ENCODE measurements at places on chromosomes 12 and 14.

GRCh38 chr14:49051328-49052060 is 534.7 kb downstream of the RPS29 start:
- no peak overlapping the region for H3K27ac ChIP-seq
- H3K27me3 ChIP-seq: no peaks in the 10 kb centered on the region
- H3K36me3 ChIP-seq: no peaks in the 10 kb centered on the region
- H3K4me3 ChIP-seq: no peak overlapping the region

DNA sequence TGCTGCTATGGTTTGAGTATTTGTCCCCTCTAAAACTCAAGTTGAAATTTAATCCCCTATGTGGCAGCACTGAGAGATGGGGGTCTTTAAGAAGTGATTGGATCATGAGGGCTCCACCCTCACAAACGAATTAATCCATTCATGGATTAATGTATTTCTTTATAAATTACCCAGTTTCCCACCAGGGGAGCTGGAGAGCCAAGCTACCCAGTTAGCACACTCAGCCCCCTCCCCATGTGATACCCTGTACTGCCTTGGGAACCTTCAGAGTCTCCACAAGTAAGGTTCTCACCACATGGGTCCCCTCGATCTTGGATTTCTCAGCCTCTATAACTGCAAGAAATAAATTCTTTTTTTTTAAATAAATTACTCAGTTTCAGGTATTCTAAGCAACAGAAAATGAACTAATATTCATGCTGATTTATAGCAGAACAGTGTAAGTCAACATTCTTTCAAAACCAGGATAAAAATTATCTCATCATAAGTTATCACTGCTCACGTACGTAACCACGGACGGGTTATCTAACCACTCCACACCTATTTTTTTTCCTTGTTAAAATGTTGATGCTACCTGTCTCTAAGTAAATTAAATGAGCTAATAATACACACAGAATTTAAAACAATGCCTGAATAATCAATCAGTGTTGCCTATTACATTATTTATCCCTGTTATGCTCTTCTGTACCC is 3.6 kb downstream of the NAP1L1 start:
- H3K36me3 ChIP-seq: peaks cover 42% of the 10 kb centered on the region
- H3K27ac ChIP-seq: no peak overlapping the region
- H3K27me3 ChIP-seq: no peaks in the 10 kb centered on the region
- DNase-seq: no peak
- peaks cover 68% of the 10 kb centered on the region for H3K4me1 ChIP-seq
- H3K4me3 ChIP-seq: no peak overlapping the region

DNA sequence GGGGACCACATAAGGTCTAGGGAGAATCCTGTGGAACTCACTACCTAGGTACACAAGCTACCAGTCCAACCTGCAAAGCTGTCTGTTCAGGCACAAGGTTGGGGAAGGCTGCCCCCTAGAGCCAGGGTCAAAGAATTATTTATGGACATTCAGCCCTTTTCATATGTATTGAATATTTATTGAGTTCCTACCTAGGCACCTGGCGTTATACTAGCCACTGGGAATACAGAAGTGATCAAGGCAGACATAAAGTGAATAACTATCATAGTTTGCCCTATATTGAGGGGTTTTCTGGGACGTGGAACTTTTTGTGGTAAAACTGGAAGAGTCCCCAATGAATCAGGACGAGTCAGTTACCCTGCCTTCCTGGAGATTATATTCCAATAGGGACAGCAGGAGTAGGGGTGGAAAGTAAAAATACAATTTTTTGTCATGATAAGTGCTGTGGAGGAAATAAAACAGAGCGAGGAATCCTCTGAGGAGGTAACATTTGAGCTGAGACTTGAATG is 5.8 kb upstream of the SLC48A1 start:
- H3K27ac ChIP-seq: no peak overlapping the region
- H3K36me3 ChIP-seq: no peaks in the 10 kb centered on the region
- peak; percentile 80 for DNase-seq
- peaks cover 3% of the 10 kb centered on the region for H3K4me1 ChIP-seq
- H3K4me3 ChIP-seq: no peak overlapping the region

- H3K36me3 ChIP-seq: peaks cover 63% of the 10 kb centered on the region
- H3K4me1 ChIP-seq: peaks cover 18% of the 10 kb centered on the region
- no peak overlapping the region for H3K27ac ChIP-seq
- DNase-seq: no peak
These were observed 27.3 kb downstream of the TTC5 start for GRCh38 chr14:20278414-20278813.

GRCh38 chr12:90851800-90852718 is 102.9 kb downstream of the CCER1 start:
- no peaks in the 10 kb centered on the region for H3K4me1 ChIP-seq
- no peaks in the 10 kb centered on the region for H3K36me3 ChIP-seq
- no peak overlapping the region for H3K27ac ChIP-seq

GRCh38 chr12:92608151-92609091 is 94.4 kb upstream of the PLEKHG7 start:
- H3K27ac ChIP-seq: no peak overlapping the region
- H3K4me3 ChIP-seq: no peak overlapping the region
- DNase-seq: no peak
- no peaks in the 10 kb centered on the region for H3K27me3 ChIP-seq

DNA sequence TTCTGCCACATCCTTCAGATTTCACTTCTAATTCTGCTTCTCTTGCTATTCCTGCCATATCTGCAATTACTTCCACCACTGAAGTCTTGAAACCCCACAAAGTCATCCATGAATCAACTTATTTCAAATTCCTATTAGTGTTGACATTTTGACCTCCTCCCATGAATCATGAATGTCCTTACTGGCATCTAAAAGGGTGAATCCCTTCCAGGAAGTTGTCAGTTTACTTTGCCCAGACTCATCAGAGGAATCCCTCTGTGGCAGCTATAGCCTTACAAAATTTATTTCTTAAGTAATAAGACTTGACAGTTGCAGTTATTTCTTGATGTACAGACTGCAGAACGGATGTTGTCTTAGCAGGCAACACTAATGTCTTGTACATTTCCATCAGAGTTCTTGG is 162.9 kb downstream of the PCNX1 start:
- no peak for DNase-seq
- no peak overlapping the region for H3K4me3 ChIP-seq
- H3K36me3 ChIP-seq: peaks cover 76% of the 10 kb centered on the region
- H3K4me1 ChIP-seq: peaks cover 8% of the 10 kb centered on the region
- H3K27me3 ChIP-seq: no peaks in the 10 kb centered on the region
- H3K27ac ChIP-seq: no peak overlapping the region

- no peak overlapping the region for H3K4me3 ChIP-seq
- H3K27ac ChIP-seq: no peak overlapping the region
- peaks cover 13% of the 10 kb centered on the region for H3K4me1 ChIP-seq
- no peak for DNase-seq
These were observed 76.0 kb downstream of the SYNE2 start for GRCh38 chr14:63928744-63929174.

GRCh38 chr14:41393512-41393911 is 213.2 kb upstream of the LRFN5 start:
- no peak for DNase-seq
- H3K36me3 ChIP-seq: no peaks in the 10 kb centered on the region
- H3K27ac ChIP-seq: no peak overlapping the region

DNA sequence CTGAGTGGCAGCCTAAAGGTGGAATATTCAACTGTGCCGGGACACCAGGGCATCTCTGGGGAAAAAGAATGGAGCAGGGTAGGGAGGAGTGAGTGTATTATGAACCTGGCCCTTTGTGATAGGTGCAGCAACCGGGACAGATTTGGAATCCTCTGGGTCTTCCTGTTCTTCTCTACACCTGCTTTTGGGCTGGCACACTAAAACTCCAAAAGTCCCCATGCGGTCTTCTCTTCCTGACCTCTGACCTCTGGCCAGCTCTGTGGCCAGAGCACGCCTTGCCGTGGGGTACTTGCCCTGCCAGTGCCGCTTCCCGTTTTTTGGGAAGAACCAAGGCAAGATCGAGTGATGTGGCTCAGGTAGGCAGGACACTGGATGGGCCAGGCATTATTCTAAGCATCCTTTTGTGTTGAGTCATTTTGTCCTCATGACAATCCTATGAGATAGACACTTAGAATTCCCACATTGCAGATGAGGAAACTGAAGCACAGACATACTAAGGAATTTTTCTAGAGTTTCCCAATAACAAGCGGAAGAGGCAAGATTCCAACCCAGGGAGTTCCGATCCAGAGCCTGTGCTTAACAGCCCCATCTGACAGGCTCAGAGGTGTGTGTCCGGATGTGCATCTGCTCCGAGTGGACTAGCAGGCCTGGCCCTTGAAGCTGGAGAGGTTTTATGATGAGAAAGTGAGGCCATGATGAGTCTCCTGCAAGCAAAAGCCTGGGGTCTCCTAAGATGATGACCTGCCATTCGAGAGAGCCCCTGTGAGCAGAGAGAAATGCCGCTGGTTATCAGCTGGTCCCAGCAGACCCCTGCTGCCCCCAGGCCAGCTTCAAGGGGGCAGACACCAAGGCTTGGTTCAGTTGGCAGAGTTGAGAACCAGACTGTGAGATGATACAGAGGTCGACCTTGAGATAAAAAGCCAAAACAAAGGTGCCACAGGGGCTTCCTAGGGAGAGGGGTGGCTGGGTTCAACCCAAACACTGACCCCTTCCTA is 67.9 kb upstream of the ESRRB start:
- no peak overlapping the region for H3K27ac ChIP-seq
- DNase-seq: no peak
- H3K36me3 ChIP-seq: no peaks in the 10 kb centered on the region
- peaks cover 43% of the 10 kb centered on the region for H3K27me3 ChIP-seq
- no peak overlapping the region for H3K4me3 ChIP-seq

DNA sequence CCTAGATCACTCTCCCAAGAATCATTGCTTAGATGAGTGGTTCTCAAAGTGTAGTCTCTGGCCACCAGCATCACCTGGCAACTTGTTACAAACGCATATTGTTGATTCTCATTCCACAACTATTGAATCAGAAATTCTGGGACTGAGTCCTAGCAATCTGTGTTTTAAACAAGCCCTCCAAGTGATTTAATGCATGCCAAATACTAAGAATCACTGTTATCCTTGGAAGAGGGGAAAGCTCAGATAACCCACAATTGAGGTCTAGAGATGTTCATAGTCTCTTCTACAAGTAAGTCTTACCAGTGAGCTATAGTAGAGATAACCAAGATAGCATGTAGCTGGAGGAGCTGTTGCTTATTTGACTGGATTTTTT is 666.6 kb downstream of the DIO2 start:
- no peaks in the 10 kb centered on the region for H3K27me3 ChIP-seq
- H3K36me3 ChIP-seq: no peaks in the 10 kb centered on the region
- H3K27ac ChIP-seq: no peak overlapping the region

- H3K4me3 ChIP-seq: no peak overlapping the region
- H3K36me3 ChIP-seq: peaks cover 3% of the 10 kb centered on the region
- H3K27me3 ChIP-seq: no peaks in the 10 kb centered on the region
- H3K4me1 ChIP-seq: peaks cover 1% of the 10 kb centered on the region
These were observed 31.9 kb upstream of the SOS2 start for GRCh38 chr14:50263321-50263720.

DNA sequence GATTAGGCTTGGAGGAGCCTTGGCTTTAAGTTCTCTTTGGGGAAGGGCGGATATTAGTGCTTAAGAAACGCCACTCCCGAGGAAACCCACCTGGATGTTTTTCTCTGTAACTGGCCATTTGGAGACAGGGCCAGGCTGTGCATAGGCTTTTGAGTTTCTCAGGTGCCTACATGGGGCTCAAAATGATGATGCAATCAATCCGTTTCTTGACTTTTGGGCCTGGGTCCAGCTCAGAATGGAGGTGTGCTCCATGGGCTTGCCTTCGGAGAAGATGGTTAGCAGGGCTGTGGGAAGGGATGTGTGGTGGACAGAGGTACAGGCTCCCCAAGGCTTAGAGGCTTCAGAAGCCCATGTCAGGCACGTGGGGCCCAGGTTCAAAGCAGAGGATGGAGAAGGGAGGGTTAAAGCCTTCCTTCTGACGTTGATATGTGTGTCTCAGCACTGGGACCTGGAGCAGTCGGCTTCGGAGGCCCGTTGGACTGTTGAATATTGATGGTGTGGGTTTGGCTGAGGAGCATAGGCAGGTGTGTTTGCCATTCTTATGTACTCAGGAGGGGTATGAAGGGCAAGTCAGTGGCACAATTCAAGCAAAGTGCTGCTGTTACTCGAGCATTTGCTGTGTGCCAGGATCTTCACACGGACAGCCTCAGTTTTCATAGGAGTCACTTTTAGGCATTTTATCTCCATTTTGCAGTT is 82.8 kb downstream of the SLC25A47 start:
- no peak overlapping the region for H3K4me3 ChIP-seq
- H3K4me1 ChIP-seq: peaks cover 33% of the 10 kb centered on the region
- no peaks in the 10 kb centered on the region for H3K27me3 ChIP-seq
- peak overlapping the region; percentile 76 for H3K27ac ChIP-seq
- H3K36me3 ChIP-seq: no peaks in the 10 kb centered on the region

DNA sequence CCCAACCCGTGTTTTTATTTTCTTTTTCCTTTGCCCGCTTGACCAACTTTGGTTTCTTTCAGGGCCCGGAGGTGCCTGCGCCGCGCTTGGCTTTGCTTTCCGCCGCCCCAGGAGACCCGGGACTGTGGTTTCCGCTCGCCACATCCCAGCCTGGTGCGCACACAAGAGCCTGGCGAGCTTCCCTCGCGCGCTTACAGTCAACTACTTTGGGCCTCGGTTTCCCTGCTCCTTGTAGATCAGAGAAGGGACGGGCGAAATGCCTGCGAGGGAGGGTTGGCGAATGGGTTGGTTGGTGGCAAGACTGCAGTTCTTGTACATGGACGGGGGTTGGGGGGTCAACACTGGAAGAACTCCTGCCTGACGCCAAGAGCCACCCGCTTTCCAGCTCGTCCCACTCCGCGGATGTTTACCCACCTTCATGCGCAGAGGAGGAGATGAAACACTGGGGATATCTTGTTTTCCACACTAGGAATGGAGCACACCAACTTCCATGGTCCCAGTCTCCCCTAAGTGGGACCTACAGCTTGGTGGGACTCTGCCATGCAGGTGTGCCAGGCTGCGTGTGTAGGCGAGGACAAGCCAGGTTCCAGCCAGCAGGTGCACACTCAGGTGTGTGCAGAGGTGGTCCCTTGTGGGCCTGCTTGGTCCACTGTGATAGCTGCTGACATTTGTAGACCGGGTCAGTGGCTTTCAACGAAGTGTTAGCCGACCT is 16.6 kb upstream of the TBX3 start:
- H3K27me3 ChIP-seq: peaks cover 62% of the 10 kb centered on the region
- H3K36me3 ChIP-seq: peaks cover 3% of the 10 kb centered on the region
- H3K4me1 ChIP-seq: no peaks in the 10 kb centered on the region
- no peak overlapping the region for H3K4me3 ChIP-seq
- no peak for DNase-seq

GRCh38 chr14:96660667-96661066 is 136.5 kb upstream of the VRK1 start:
- no peak overlapping the region for H3K4me3 ChIP-seq
- peaks cover 35% of the 10 kb centered on the region for H3K27me3 ChIP-seq
- no peak overlapping the region for H3K27ac ChIP-seq
- no peaks in the 10 kb centered on the region for H3K4me1 ChIP-seq

DNA sequence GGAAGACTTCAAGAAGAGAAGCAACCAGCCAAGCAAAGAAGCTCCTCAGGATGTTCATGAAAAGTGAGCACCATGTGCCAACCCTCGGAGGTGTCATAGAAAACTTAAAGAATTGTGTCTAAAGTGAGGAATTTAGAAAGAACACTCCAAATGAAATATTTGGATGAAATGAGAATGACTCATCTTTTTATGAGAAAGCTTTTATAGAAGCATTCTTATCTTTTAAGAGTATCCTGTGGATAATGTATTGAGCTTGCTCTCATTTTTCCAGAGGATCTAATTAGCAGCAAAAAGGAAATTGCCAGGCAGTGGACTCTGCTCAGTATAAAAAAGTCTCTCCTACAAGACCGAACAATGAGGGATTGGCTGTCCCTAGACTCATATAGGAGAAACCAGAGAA is 454.9 kb downstream of the LRIG3 start:
- no peaks in the 10 kb centered on the region for H3K36me3 ChIP-seq
- no peak overlapping the region for H3K4me3 ChIP-seq
- H3K27me3 ChIP-seq: no peaks in the 10 kb centered on the region
- DNase-seq: no peak

- H3K4me3 ChIP-seq: no peak overlapping the region
- H3K4me1 ChIP-seq: peaks cover 44% of the 10 kb centered on the region
- H3K27me3 ChIP-seq: no peaks in the 10 kb centered on the region
These were observed 86.5 kb upstream of the FOXN3 start for GRCh38 chr14:89503431-89503996.
